Cardiac septum (tissue), 1 donor: ENCODE measurements at places on chromosomes 13 and 19.
A peak's percentile ranks its signal among the peaks of the same experiment; 100 is the strongest.

DNA sequence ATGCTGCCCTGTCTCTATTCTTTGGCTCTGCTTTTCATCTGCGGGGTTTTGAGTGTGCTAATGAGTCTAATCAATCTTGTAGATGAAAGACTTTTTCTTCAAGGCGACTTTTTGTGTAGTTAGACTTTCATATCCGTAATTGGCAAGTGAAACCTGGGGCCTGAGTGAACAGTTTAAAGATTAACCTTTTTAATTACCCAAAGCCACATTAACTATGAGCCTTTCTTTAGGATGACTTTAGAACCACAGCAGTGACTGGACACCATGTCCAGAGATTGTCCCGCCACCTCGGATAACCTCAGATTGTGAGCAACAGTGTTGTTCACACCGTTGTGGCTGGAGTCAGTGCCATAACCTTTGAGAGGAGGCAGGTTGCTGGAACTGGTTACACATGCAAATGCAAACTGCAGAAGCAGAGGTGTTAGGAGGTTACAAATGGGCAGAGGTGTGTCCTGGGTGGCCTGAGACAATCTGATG lies 58.7 kb downstream of the SIAH3 start:
- DNase-seq, result no peak

DNA sequence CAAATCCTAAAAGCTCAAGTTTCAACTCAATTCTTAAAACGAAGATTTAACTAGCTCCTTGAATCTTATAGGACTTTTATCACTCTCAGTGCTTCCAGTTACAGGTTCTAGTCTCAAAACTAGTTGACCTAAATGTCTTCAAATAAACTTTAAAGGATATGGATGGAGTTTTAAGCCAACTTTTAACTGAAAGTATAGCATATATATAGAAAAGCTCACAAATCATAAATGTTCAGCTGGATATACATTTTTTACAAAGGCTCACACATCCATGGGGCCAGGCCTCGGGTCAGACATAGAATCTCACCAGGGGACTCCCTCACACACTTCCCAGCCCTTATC lies 47.1 kb upstream of the ARHGEF7 start:
- no peak for DNase-seq

DNA sequence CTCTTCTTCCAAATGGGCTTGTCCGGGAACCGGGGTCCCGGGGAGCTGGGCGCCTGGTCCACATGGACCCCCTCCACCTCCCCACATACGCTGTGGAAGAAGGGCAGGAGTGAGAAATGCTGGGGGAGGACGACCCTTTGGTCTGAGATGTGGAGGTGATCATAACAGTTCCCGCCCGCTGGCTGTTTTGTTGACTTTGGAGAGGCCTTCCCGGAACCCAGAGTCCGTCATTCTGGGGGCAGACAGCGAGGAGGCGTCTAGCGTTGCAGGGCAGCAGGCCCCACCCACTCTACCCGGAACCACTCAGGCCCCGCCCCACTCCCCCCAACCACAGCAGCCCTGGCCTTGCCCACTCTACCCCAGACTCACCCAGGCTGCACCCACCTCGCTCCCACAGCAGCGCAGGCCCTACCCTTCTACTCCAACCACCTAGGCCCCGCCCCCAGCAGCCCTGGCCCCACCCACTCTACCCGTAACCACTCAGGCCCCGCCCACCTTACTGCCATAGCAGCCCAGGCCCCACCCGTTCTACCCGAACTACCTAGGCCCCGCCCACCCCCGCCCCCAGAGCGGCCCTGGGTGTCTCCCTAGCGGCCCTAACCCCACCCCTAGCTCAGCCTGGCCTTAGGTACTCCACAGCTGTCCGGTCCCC lies 7.1 kb downstream of the GPR108 start:
- DNase-seq, result no peak

DNA sequence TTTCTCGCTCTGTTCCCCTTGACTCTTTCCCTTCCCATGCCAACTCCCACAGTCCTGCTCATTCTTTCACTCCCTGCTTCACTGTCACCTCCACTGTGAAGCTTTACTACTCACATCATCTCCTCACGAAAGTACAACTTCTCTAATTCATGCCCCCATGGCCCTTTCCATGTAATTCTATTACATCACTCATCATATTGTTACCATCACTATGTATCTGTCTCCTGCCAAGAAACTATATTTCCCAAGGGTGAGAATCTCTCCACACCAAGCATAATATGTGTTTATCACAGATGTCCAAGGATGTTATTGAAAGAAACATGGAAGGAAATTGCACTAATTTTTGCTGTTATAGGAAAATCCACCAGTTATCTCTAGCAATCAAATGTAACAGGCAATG lies 37.2 kb upstream of the LRCH1 start:
- no peak for DNase-seq

DNA sequence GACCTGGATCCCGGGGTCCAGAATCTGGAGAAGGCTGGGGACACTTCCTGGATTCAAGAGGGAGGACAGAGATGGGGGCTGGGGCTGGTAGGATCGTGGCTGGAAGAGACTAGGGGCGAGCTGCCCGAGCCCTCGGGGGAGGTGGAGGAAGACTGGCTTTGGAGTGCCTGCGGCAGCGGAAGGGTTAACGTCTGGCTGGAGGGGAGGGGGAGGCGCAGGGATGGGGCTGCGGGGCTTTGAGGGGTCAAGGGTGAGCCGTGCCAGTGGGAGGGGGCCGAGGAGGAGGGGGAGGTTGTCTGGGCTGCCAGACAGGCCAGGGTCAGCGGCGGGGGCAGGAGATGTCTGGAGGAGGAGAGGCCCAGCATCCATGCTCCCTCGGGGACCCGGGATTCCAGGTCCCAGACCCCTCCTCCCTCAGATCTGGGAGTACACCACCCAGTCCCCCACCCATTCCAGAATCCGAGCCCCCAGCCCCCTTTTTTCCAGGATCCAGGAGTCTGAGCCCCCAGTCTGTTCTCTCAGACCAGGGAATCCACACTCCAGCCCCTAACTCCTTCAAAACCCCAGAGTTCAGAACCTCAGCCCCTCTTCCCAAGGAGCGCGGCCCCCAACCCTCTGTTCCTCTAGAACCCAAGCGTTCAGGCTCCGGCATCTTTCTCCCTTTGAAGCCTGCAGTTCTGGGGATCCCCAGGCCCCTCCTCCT lies 3.2 kb upstream of the SPACA6 start:
- DNase-seq, result peak; percentile 75

GRCh38 chr19:15584541-15585115 lies 30.4 kb upstream of the CYP4F8 start:
- DNase-seq, result peak; percentile 92

DNA sequence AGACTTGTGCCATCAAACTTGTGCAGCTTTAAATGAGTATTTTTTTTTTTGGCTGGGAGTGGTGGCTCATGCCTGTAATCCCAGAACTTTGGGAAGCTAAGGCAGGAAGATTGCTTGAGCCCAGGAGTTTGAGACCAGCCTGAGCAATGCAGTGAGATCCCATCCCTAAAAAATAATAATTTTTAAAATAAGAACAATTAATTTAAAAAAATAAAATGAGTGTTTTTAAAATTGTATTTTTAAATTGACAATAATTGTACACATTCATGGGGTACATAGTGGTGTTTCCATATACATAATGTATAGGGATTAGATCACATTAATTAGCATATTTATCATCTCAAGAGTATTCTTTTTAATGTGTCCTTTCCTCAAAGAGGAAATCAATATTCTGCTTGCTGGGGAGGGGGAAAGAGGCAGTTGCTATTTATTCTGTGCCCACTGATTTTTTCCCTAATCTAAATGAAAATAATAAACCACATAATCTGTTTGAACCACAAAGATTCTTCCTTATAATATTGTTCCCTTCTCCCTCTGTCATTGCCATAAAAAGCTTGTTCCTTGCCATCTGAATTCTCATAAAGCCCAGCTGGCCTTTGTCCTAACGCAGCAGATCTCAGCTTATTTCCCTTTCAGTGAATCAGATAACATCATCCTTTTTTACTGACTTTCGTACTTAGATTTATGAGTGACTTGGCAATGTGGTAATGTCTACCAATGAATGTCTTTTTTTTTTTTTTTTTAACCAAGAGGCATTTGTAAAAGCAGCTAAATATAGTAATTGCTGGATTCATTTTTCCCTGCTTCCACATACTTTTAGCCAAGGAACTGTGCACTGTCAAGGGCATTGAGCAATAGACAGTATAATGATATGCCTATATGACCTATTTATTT lies 81.8 kb upstream of the RUBCNL start:
- no peak for DNase-seq

DNA sequence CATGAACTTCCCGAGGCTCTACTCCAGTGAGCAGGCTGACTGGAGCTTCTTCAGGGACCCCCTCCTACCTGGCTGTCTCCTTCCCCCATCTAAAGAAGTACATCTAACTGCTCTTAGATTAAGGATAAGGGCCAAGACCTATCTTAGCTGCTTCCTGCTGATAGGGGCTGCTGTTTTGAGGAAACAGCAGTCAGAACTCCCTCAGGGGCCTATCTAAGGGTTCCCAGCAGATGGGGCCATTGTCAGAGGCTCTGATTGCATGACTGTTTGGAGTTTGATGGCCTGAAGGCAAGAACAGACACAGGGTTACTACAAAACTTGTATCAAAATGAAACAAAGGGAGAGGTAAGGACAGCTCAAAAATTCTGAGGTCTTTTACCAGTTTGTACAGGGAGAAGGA lies 2636.9 kb upstream of the PCDH20 start:
- DNase-seq, result no peak

- DNase-seq, result peak; percentile 58
Observed at GRCh38 chr19:32223595-32224370, 121.6 kb upstream of the ZNF507 start.

GRCh38 chr13:48234566-48235340 lies 1.7 kb downstream of the ITM2B start:
- no peak for DNase-seq

DNA sequence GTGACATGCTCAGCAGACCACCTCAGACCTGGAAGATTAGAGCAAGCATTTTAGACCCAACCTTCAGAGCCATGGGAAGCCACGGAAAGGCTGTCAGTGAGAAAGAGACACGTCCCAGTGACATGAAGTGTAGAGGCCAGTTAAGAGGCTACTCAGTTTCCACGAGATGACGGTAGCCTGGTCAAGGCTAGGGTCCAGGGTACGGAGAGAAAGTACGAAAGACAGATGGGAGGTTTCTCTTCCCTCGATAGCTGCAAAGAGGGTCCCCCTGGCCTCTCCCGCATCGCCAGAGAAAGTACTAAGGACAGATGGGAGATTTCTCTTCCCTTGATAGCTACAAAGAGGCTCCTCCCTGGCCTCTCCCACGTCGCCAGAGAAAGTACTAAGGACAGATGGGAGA lies 8.6 kb downstream of the ZSCAN5A start:
- no peak for DNase-seq

GRCh38 chr19:32458500-32459123 lies 53.0 kb downstream of the DPY19L3 start:
- DNase-seq, result no peak

DNA sequence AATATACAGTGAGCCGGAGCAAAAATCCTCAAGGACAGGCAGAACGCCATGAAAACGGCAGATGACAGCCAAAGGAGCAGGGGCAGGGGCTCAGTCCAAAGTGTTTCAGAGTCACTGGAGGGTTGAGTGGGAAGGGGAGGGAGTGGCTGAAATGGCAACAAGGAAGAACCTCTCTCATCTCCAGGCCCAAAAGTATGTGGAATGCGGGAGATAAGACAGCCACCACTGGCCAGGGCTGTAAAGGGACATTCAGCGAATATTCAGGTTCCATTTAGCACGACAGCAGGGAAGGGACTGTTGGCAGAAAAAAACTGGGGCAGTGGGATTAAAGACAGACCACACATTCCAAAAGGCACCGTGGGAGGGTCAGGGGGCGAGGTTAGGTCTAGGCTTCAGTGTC lies 48.4 kb downstream of the USPL1 start:
- no peak for DNase-seq

GRCh38 chr13:32007494-32007893 lies 24.1 kb upstream of the FRY start:
- no peak for DNase-seq

- DNase-seq, result no peak
Observed at GRCh38 chr13:75236774-75237173, 245.2 kb downstream of the TBC1D4 start.

DNA sequence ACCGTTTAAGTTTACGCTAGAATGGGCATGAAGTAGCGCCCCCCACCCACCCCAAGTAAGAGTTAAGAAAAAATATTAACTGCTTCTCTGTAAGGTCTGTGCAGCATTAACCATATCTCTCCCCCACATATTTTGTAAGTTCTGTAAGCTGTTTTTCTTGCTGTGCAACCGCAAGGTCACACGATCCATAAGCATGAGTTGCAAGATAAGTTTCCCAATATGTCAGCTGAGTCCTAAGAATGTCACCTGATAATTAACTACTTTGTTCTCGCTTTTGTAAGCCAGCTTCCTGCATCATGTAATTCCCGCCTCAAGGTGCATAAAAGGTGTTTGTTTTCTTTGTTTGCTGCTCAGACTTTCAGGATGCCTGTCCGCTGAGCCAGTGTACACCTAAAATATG lies 187.0 kb downstream of the MYO16 start:
- DNase-seq, result no peak

- peak; percentile 89 for DNase-seq
Observed at GRCh38 chr13:33610438-33611120, 207.4 kb upstream of the RFC3 start.

DNA sequence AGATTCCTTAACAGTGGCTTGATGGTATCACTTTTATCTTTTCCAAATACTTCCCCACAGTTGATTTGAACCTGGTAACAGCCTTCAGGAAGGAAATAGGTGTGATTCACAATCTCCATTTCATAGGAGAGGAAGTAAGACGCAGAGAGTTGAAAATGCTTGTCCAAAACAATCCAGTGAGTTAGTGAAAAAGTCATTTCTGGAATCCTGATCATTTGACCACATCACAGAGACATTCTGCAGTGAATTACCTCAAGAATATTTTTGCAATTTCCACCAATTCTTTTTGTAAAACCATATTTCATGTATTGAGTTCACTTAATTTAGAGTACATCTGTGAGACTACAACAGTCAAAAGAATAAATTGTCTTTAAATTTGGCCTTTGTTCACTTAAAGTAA lies 292.8 kb downstream of the DCLK1 start:
- no peak for DNase-seq

DNA sequence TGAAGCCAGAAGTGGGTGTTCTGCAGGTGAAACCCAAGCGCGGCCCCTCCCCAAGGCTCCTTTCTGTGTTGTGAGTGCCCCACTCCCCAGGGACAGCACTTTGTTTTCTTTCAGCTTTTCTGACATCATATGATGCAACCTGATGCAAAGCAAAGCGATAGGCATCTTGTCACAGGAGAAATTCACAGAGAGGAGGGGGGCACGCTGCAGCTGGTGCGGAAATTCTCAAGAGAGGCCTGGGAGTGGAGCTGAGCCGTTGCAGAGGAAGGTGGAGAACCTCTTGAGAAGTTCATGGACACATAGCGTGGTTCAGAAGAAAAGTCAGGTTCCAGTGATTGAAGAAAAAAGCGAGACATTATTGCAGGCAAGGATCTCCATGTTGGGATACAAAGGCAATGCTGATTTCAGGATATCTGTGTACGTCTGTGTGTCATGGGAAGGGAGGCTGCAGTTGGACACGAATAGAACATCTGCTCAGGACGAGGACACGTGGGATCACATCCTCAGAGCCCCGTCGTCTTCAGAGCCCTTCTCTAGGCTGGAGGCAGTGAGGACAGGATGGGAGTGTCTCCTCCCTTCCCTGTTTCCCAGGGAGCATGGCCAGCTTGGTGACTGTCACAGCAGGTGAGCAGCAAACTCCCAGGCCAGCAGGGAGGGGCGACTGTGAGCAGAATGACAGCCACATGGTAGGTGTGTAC lies 79.2 kb downstream of the IRS2 start:
- DNase-seq, result no peak
